ENCODE measurements at places on chromosomes 5 and 9.

- peak; percentile 58 for DNase-seq
These were observed 726.1 kb downstream of the BRINP1 start for GRCh38 chr9:118643118-118643517.

- no peak for DNase-seq
These were observed 296.2 kb downstream of the PJA2 start for GRCh38 chr5:109113608-109114007.

DNA sequence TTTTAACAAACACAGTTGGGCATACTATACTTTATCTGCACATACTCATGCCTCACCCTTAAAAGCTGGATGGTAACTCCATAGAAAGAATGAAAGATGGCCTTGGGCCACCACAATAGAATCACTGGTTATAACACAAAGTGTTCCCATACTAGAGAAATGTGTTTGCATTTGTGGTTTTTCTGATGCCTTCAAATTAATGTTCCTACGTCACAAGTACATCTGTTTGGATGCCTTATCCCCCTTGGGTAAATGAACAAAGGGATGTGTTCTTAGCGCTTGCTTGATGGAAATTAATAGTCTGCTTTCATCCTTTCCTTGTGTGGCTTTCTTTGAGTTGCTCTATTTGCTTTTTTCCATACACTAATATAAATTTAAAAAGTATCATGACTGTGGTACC, 291.1 kb upstream of the PDE4D start:
- no peak for DNase-seq

GRCh38 chr5:60583616-60584015, 116.3 kb downstream of the DEPDC1B start:
- DNase-seq = no peak

GRCh38 chr5:133482028-133482427, 130.3 kb downstream of the FSTL4 start:
- DNase-seq = no peak

GRCh38 chr5:73672132-73672531, 46.1 kb downstream of the ARHGEF28 start:
- no peak for DNase-seq

DNA sequence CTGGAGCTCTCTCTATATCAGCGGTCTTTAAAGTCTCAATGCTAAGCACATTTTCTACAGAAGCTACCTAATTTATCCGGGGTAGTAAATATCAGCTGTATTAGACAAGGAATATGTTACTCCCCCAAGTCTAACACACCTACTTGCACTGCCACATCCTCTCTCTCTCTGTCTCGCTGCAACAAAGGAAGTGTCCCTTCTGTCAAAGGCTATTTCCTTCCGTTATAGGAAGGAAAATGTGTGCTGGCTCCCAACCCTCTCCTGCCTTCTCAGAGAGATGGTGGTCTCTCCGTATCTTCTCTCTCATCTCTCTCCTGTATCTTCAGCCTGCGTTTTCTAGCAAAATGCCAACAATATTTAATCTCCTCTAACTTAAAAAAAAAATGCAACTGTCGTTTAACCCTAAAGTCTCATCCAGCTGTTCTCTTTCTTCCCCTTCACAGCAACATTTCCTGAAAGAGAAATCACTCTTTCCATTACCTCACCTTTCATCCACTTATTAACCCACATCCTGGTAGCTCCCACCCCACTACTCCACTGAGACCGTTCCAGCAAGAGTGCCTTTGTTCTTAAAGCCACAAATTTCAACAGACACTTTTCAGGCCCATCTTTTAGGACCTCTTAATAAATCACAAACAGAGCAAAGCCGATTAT, 2.3 kb downstream of the TTF1 start:
- DNase-seq = no peak

GRCh38 chr9:126125577-126125976, 201.1 kb upstream of the MVB12B start:
- no peak for DNase-seq

DNA sequence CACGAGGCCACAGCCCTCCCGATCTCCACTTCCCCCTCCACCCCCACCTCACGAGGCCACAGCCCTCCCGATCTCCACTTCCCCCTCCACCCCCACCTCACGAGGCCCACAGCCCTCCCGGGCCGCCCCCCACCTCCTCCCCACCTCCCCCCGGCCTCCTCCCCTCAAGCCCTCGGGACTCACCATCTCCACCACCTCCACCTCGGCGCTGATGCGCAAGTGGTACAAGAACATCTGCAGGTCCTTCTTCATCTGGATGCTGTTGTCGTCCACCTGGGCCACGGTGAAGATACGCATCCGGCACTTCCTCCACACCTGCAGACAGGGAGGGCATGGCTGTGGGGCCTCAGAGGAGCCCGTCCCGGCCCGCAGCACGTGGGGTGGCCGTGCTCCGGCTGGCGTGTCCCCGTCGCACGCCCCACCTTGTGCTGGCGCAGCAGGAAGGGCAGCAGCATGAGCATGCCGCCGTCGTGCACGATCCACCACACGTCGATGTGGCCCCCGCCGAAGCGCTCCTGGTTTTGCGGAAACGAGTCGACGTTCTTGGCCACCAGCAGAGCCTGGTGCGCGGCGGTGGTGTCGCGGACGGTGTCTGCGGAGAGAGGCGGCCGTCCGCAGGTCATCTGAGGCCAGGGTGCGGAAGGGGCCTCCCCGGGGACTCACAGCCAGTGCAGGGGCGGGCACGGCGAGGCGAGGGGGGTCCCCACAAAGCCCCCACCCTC, 48.0 kb downstream of the SLC12A7 start:
- DNase-seq = no peak

DNA sequence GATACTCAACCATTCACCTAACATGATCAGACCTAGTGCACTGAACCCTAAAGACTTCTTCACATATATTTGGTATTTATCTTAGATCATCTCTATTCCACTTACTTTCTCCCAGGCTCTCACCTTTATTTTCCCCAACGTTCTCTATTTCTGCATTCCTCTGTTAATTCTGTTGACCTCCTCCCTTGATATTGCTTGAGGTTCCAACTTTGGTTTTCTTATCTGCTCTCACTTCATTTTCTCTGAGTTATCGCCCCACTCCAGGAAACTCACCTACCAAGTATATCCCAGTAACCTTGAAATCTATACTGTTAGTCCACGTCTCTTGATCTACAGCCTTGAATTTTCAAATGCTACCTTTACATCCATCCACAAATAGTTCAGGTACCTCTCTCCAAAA, 9.2 kb downstream of the NADK2 start:
- no peak for DNase-seq

DNA sequence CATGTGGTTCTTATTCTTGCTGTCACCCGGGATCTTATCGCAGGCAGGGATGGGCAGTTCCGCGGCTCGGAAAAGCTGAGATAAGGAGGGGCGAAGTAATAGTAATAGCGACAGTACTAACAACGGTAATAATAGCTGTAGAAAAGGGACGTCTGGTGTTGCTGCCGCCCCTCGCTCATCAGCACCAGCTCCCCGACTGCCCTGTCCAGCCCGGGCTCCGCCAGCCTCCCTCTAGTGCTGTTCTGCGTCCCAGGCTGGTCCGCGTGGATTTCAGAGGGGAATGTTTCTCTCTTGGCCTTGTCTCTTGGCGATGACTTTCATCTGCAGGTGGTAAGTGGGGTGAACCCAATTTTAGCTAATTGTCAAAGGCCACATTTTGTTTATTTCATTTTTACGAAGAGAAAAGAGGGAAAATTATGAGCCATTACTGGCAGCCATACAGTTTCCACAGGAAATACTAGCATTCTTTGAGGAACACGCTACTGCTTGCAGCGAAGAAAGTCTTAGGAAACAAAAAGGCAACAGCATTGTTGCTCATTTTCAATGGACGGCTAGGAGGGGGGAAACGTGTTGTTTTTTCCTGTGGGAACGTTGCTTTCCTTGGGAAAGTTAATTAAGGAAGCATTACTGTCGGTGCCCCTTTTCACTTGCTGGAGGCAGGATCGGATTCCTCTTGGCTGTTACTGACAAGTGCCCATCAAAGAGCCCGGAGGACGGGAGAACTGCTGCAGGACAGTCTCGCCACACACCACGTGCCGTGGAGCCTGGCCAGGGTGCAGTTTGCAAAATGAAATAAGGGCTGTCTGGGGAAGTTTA, 762 bp downstream of the SNCAIP start:
- DNase-seq = no peak

GRCh38 chr9:113876993-113877368, 872 bp downstream of the ZNF618 start:
- DNase-seq = no peak

- no peak for DNase-seq
These were observed 5.9 kb upstream of the LARS1 start for GRCh38 chr5:146188358-146188757.

- no peak for DNase-seq
These were observed 14.4 kb upstream of the TPM2 start for GRCh38 chr9:35703906-35704672.

DNA sequence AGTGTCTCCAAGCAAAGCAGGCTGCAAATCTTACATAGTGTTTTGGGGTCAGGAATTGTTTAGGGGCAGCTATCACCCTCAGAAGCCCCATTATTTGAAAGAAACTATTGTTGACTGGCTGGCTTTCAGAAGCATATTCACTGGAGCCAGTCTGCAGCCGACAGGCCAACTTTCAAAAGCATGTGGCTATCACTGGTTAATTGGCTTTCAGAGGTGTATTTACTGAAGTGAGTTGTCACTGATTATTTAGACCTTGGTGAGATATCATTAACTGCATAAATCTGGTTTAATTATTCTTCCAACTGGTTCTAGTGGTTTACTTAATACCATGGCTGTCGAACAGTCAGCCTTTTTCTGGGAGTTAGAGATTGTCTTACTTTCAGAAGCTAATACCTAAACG, 247.0 kb downstream of the CWC27 start:
- no peak for DNase-seq

- DNase-seq = no peak
These were observed 25.6 kb downstream of the ZNF474 start for GRCh38 chr5:122154910-122155309.

DNA sequence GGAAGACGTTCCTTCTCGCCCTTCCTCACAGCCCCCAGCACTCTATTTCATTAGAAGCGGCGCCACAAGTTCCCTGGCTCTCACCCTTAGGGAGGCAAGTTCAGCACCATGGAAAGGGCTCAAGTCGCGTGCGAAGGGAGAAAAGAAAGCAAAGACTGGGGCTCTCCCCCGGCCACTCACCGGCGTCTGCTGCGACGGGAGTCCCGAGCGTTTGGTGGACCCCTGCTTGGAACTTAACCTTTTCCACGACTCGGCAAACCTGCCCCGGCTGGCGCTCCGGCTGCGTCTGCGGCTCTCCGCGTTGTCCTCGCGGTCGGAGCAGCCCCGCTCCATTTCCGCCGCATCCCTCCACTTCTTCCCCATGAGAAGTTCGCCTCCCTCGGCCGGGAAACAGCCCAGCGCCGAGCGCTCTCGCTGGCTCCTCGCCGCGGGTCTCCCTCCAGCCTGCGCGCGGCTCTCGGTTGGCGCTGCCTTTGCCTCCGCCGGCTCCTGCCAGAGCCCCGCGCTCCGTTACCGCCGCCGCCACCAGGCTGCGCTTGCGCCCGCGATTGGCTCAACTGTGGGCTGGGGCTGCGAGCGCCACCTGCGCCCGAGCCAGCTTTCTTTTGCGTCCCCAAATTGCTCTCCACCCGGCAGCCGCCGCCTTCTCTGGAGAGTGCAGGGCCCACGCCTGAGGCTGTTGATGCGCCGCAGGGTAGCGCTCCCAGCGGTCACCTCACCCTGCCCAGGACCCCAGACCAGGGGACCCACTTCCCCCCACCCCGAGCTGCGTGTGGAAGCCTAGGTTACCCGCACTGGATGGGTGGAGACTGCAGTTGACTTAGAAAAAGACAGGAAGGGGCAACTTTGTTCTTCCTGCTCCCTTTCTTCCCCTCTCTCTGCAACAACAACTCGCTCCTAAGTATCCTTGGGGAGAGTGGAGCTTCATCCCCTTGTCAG, 321.6 kb downstream of the CEMIP2 start:
- no peak for DNase-seq

DNA sequence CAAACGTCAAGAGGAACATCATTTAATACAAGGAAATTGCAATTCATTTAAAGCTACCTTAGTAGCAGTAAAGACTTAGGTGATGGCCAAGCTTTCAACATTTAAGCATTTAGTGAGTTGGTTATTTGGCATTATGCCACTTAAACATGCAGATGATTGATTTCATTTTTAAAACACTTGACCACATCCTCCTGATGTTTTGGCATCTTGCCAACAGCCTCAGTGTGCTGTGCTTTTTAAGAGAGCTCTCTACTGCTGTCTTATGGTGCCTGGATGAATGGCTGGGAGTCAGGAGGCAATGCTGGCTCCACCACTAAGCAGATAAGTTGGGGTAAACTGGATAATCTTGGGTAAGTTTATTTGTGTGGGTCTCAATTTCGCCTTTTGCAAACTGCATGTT, 364.5 kb downstream of the MAN2A1 start:
- DNase-seq = peak; percentile 9

DNA sequence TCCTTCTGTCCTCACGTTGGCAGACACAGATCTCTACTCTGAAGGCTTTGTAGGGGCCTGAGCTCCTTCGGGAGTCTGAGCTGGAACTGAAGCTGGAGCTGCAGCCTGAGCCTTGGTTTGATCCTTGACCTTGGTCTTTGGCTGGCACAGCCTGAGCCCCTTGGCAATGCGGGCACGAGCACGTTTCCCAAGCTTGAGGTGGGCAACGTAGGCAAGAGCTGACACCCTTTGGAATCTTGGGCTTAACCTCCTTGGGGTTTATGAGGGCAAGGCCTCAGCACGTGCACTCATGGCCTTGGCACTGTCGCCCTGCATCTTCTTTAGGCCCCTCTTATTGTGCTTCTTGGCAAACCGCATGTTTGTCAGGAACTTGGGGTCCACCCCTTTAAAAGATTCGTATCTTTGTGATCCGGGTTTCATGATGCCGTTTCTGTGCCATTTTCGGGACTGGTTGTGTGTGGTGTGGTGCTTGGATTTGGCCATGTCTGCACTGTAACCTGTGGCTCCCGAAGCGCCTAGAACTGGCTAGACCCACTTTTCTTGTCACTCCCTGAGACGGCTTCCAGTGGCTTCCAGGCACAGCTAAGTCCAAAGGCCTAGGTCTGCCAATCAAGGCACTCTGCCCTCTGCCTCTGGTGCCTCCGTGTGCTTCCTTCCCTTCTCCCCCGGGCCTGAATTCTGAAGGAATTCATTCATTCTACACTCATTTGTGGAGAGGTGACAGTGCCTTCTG, 1.4 kb downstream of the SUSD1 start:
- no peak for DNase-seq

- DNase-seq = no peak
These were observed 17.8 kb downstream of the GNG10 start for GRCh38 chr9:111679199-111679598.

DNA sequence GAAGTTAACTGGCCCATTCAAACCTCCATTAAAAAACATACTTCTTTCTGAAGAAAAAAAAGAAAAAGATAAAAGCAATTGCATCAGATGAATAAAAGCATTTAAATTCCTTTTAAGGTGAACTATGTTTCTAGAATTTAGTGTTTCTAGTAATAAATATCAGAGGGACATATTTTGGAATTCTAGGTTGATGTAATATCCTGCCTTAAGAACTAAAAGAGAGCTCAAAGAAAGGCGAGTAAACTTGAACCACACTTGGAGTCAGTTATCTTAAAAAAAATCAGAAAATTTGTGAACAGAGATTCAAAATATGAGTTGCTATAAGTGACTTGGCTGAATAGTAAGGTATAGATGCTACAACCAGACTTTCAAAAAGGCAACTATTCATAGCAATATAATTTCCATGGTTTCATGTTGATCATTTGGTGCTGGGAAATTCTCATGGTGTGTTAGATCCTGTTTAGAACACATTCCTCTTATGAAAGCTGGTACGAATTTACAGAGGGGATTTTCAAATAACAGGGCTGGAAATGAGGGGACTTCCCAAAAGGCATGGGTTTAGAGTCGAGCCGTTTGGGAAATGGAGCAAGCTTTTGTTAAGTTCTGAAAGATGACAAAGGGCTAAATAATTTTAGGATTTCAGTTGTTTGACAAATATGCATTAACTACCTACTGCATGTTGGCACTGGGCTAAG, 37.6 kb upstream of the RAI14 start:
- DNase-seq = no peak

GRCh38 chr5:180332051-180332517, 21.1 kb downstream of the GFPT2 start:
- DNase-seq = no peak

Measured in SW 1271 (cell line).